HCT116 (cell line): ENCODE measurements at places on chromosomes 6 and 20.

DNA sequence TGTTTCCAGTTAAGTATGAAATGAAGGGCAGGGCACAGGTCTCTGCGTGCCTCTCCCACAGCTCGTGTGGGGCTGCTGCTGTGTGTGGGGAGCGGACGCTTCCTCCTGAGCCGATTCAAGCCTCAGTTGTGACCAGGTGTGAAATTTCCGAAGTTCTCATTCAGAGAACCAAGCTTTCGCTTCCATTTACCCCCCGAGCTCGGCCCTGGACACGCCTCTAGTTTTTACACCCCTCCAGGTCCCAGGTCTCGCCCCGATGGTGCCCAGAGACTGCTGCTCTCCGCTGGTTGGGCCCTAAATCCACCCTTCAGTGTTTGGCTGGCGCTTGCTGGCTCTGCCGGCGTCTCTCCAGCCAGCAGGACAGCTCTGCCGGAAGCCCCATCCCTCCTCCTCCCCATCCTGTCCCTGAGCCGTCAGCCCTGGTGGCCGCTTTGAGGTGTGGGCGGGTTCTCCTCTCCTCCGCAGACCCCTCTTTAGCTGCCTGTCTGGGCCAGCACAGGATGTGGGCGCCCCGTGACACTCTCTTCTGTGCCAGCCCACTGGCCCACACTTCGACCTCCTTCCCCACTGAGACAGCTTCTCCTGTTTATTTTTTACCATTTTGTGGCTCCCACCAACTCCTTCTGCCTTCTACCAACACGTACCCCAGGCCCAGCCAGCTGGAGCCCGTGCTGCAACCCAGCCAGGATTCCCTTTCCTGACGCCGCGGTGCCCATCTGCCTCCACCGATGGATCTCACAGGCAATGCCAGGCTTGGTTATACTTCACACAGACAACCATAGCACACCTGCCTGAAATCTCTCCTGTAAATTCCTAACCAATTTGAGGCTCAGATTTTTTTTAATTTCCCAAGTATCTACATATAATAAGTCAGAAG, 142.8 kb downstream of the DLL1 start:
- DNase-seq = no peak

DNA sequence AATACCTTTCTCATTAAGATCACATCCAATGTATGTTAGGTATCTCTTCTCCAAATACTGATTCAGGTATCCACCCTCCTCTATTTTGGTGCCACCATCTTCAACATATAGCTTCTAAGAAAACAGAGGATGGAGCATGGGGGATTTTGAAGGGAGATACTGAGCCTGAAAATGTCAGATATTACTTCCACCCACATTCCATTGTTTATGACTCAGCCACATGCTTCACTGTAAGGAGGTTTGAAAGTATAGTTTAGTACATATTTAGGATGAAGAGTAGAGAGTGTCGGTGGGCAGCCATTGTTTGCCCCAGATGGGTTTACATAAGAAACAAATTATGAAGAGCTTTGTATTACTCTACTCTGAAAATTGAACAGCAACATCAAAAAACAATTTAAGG, 286.7 kb downstream of the TFAP2B start:
- no peak for DNase-seq

DNA sequence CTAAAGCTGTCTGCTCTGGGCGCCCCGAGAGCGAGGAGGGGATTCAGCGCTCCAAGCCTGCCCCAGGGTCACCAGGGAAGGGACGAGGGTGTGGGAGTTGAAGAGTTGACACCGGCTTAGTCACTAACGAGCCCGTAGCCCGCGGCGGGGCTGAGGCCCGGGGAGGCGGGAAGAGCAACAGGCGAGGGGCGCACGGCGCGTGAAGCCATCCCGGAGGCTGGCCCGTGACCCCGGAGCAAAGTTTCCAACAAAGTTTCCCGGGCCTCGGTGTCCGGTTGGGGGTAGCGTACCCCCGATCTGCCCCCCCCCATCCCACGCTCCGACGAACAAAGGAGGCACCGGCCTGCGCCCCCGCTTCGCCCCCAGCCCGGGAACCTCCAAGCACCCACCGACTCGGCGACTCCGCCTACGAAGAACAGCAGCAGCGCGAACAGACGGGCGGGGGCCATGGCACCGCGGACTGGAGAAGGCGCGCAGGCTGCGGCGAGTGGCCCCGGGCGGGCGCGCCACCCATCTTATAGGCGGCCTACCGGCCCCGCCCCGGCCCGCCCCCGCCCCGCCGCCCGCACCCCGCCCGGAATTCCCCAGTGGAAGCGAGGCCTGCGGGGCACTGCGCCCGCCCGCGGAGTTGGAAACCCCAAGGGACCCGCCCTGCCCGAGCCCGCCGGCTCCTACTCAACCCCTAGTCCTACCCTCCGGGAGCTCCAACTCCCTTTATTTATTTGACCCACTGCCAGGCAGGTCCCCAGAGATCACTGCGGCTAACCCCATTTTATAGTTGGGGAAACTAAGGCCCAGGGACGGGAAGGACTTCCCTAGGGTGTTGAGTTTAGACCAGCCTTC, at the start of gene SDC4:
TSS of gene SDC4 (minus strand) at position 489 of the 843 bp plus-strand sequence. CDS start at position 449, 40 bp downstream.
- DNase-seq = no peak

DNA sequence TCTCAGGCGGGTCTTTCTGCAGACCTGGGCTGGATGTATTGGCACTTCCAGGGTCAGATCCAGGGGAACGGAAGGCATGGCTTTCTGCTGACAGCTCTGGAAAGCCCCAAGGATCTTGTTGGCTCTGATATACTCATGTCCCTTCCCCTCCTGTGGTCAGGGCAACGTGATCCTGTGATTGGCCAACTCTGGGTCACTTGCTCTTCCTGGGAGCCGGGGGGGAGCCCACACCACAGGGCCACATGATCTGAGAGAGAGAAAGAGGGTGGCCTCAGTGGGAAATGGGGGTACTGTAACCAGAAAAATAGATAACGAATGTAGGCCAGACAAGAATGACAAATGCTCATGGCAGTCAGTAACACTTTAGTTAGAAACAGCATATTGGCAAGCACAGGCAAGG, 223.0 kb downstream of the NFATC2 start:
- DNase-seq = no peak

- DNase-seq = no peak
These were observed 77.6 kb upstream of the PMEPA1 start for GRCh38 chr20:57787151-57787989.

- no peak for DNase-seq
These were observed 100.6 kb downstream of the PCSK2 start for GRCh38 chr20:17327185-17328148.

- DNase-seq = peak; percentile 46
These were observed 131.7 kb upstream of the MLIP start for GRCh38 chr6:53979468-53980067.

GRCh38 chr20:35490736-35491181, 35.4 kb downstream of the CEP250 start:
- no peak for DNase-seq

- no peak for DNase-seq
These were observed 158.6 kb downstream of the RNF144B start for GRCh38 chr6:18545726-18546125.

DNA sequence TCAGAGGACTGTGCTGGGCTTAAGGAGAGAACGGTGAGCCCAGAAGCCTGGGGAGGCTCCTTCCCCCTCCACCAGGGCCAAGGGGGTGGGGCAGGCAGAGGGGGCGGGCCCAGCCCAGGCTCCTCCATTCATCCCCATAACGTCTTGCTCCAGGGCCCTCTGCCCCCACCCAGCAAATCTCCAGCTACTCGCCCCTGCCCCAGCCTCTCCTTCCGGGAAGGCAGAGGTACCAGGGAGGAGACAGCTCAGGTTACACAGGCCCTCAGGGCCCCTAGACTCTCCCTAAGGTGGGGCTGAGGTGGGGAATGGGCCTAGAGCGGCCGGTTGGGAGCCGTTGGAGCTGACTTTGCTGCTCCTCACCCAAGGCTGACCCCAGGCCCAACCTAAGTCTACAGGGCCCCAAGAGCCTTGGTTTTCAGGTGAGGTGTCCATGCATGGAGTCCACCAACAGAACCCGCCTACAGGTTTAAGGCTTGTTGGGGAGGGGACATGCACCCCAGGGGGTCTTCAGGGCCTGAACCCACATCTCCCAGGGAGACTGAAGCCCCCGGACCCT, 1.2 kb downstream of the LAMA5 start:
- no peak for DNase-seq

DNA sequence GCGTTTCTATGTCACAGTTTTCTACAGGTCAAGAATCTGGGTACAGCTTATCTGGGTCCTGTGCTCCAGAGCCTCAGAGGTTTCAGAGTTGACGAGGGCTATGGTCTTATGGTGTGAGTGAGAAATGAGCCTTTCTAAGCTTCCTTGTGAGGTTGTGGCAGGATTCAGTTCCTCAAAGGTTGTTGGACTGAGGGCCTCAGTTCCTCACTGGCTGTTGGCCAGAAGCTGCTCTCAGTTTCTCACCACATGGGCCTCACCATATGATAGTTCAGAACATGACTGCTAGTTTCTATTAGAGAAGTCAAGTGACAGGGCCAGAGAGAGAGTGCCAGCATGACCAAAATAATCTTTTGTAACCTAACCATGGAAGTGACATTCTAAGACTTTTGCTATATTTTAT, 96.1 kb downstream of the NUS1 start:
- no peak for DNase-seq

DNA sequence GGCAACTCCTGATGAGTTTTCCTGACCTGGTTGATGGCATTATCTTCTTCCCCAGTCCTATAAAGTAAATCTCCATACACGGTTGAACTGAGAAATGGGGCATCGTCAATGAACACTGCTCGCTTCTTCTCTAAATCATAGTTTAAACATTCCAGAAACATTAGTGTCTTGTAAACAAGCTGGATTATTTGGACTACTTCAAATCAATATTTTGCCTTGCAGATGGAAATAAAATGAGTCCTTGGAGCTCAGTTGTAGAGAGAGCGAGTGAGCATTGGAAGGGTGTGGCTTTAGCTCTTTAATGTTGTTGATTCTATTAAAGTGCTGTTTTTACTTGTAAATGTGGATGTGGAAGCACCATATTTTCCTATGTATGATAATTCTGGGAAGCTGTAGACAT, 18.4 kb downstream of the C6orf89 start:
- DNase-seq = no peak

DNA sequence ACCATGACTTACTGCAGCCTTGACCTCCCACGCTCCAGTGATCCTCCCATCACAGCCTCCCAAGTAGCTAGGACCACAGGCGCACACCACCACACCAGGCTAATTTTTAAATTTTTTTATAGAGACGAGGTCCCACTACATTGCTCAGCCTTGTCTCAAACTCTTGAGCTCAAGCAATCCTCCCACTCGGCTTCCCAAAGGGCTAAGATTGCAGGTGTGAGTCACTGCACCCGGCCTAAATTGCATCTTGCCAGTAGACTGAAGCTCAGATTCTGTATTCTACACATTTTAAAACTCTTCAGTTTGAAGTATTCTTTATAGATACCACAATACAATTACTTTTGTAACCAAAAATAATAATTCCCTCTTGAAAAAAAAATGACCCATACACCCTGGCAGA, 11.4 kb downstream of the NUDT3 start:
- no peak for DNase-seq

DNA sequence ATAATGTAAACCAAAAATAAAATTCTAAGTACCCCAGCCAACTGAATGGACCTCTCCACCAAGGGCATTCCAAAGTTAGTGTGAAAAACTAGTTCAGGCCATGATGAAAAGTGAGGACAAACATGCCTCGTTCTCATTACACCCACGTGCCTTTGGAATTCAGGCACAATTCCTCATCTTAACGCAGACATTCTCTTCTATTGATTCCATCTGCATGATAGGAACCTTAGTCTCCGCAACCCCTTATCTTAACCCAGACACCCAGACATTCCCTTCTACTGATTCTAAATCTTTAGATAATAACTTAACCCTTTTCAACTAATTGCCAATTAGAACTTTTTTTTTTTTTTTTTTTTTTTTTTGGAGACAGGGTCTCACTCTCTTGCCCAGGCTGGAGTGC, 7.6 kb upstream of the SERPINB6 start:
- no peak for DNase-seq

GRCh38 chr20:4925842-4926530, 75.3 kb downstream of the SLC23A2 start:
- DNase-seq = no peak

DNA sequence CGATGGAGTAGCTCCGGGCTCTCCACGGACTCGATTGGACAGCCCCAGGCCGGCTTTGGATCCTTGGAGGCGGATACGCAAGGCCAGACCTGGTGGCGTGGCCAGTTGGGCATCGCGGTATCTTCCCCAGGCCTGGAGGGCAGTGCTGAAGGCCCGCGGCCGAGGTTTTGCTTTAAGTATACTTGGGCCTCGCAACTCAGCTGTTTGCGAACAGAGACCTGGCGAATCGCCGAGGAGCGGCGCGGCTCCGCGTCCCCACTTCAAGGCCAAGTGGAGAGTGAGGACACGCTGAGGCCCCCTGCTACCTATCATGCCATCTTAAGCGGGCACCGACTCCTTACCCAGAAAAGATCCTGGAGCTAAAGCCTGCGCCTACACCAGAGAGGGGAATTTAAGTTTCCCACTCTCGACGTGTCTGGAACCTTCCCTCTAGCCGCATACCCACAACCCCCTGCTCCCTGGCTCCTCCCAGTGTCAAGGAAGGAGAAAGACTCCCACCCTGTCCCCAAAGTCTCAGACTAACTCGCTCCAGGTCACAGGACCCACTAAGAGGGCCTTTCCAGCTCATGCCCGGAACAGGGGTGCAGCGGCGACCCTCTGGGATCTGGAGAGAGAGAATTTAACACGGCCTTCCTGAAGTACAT, 4.1 kb downstream of the LINC00237 start:
- DNase-seq = no peak

GRCh38 chr6:169950558-169950957, 199.1 kb downstream of the ERMARD start:
- peak; percentile 32 for DNase-seq

- no peak for DNase-seq
These were observed 24.5 kb downstream of the TM9SF4 start for GRCh38 chr20:32134026-32134425.

DNA sequence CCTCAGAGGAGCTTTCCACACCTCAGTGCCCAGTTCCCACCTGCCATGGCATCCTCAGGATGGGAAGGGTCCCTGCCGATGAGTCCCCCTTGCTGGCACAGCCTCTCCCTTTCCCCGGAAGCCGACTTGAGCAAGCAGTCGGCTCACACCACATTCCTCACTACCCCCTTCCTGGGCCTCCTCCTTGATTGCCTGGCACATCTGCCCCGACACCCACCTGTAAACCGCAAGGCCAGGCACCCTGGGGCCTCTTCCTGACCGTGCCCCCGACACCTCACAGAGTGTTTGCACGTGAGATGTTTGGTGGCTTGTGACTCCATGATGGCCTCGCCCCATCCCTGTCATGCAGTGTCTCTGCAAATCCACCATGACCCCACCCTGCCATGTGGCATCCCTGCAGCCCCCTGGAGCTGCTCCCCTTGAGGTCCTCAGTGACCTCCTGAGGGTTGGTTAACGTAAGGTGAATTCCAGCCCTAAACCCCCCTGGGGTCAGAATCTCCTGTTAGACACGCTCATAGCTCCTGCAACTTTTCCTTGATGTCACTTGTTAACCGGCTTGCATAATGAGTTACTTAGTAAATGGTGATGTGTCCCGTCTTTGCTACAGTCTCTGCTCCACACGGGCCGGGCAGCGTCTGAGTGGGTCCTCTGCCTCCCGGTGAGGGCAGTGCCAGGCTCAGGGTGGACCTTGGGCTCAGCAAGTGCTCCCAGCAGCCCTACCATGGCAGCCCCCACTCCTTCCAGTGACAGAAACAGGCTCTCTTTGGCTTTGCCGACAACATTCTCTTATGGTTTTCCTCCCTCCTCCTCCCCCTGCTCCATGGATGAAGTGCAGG, 115.9 kb upstream of the FRMD1 start:
- DNase-seq = no peak
